Cortex of kidney (tissue), 1 donor: ENCODE measurements at places on chromosomes 2 and 18.

DNA sequence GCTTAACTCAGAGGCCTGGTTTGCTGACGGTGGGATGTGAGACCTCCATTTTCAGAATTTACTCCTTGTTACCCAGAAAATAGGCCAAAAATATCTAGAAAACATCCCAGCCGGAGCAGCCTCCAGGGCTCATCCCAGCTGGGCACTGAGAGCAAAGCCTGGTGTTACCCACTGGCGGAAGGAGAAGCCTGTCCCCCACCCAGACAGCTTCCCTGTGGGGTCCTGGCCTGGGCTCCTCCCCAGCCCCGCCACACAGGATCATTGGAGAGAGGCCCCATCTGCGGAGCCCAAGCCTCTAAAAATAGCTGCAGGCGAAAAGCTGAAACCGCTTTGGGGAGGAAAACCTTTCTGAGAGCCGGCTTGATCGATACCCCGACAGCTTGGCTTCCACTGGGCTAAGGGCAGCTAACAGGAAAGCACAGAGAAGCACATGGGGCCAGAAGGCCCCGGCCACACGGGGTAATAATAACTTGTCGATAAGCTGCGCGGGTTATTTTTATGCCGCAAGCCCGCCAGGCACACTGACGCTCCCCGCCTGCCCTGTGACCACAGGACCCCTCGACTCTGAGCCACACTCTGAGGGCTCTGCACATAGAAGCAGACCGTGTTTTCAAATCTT is 26.9 kb upstream of the FAHD2A start:
- no peak for DNase-seq

DNA sequence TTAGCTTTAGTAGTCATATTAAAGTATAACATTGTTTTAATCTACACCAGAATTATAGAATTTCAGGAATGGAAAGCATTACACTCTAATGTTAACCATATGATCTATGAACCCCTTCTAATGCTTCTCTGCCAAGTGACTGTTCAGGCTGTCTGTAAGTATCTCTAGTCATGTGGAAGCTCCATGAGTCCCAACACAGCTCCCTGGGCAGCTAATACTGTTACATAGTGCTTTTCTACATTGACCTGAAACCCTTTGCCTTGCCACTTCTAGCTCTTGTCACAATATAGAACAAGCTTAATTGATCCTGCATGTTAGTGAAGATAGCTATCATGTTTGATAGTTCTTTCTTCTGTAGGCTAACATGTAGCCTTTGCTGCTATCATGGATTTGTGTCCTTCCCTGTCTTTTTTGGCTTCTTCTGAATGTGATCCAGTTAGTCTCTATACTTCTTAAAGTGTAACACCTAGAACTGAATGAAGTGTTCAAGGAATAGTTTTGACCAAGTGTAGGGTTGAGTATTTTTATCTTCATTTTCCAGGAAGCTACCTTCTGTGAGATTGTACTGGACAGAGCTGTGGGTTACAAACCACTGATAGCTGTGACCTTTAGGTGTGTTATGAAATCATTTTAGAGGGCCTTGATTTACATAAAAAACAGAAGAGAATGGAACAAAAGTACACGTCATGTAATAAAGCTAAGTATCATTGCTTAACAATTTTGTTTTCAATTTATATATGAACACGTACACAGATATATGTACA is 23.7 kb downstream of the BABAM2 start:
- DNase-seq, result no peak

DNA sequence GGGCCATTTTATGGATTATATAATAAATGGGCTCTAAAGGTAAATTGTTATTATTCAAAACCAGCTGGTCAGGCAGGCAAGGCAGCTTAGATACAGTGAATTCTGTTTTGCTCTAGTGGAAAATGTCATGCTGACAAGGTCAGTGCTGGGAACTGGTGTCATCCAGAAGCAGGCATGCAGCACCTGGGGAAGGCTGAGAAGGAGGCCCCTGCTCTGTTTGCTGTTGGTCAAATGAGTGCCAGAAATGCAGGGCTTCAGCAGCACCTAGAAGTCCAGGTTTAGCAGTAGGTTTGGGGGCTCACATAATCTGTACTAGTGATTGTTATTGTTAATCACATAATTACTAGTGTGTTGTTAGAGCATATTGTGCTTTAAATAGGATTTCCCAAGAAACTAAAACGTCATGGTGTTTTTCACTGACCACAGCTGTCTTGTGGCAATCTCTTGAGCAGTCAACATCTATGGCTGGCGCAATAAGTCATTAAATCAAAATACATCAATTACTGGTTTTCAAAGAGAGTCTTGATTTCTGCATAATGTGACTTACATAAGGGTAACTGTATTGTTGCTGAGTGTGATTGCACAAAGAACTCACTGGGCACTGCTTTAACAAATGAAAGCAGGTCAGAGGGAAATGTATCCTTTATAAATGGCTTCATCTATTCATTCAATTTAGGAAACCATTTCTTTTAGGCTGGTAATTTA is 99.1 kb downstream of the MYO3B start:
- no peak for DNase-seq

- no peak for DNase-seq
Observed at GRCh38 chr2:171671867-171672266, 15.4 kb upstream of the DYNC1I2 start.

- no peak for DNase-seq
Observed at GRCh38 chr2:23520256-23520655, 135.3 kb downstream of the KLHL29 start.

GRCh38 chr2:175852879-175853615 is 149.0 kb downstream of the LNPK start:
- DNase-seq, result no peak

DNA sequence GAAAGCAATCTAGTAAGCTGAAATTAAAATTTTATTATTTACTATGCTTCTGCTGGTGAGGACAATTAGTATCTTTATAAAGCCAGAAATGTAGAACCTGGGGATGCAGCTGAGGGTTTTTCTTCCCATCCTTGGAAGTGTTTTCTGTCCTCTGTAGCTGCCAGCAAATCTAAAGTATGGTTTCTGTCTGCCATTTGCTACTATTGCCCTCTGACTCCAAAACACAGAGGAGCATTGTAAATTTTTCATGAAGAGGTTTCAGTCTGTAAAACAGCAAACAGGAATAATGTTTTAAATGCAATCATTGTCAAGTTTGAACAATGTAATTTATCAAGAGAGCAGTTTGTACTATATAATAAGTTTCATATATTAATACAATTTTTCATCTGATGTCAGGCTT is 258.8 kb downstream of the ZNF407 start:
- DNase-seq, result no peak

DNA sequence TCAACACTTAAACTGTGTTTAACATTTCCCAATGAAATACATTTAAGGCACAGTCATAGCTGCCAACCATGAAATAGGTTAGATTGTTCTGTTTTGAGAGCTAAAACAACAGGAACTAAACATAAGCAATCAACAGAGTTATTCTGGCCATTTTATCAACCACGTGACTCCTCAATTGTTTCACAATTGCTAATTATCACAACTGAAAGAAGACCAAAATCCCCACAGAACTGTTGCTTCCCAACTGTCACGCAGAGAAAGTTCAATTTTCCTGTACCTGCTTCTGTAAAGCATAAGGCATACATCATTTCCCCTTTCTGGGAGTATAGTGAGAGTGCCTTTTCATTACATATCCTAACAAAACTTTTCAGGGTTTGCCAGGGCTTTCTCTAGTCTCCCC is 248.6 kb downstream of the EPHA4 start:
- no peak for DNase-seq

DNA sequence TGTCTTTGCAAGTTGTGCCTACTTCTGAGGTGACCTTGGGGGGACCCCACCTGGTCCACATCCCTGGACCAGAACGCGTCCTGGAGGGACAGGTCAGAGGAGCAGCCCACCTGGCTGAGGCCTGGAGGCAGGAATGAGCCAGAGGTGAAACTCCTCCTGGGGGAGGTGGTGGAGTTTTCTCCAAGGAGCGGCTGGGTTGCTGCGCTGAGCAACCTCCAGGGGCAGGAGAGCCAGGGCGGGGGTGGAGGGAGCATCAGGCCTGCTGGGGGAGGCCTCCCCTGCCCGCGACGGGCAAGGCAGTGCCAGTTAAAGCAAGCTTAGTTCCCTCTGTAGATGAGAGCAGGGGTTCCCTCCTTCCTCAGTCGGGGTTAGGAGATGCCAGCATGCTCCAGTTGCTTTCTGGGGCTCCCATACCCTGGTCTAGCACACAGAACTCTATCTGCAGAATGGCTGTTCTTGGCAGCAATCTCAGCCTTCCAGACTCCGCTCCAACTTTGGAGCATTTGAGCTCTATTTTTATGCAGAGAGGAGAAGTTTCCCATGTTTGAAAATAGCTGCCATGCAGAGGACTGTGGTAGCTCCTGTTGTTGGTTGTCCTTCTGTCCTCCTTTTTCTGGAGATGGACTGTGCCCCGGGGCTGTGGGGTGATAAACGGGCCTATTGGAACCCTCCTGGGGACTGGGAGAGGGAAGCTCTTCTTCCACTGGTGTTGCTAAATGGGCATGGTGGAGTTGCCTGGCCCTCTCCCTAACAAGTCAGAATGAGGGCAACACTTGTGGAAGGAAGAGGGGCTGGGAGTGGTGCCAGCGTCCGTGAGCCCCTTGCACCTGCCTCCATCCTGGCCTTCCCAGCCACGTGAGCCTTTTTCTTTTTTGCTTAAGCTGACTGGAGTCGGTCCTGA is 39.1 kb downstream of the B3GNT2 start:
- no peak for DNase-seq

DNA sequence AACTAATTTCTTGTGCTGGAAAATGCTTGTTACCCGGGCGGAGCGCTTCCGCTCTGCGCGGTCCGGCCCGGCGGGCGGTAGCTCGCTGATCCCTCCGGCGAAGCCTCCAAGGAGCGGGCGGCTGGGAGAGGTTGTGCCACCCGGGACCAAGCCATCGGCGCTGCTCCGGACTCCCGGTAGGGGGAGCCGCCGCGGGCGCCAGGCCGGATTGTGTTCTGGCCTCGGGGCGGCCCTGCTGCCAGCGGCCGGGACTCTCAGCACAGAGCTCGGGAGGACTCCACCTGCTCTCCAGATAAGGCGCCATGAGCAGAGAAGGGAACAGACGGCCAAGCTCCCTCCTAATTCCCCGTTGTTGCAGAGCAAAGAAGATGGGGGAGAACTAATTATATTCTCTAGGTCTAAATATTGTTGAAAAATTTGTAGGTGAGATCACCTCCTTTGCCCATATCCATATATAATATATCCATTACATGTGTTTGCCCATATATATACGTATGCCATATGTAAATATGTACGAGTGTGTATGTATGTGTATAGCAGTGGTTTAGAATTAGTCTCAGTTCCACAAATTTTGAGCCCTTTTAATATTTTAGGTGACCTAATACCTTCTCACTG is 13.8 kb upstream of the SATB2 start:
- DNase-seq, result no peak

DNA sequence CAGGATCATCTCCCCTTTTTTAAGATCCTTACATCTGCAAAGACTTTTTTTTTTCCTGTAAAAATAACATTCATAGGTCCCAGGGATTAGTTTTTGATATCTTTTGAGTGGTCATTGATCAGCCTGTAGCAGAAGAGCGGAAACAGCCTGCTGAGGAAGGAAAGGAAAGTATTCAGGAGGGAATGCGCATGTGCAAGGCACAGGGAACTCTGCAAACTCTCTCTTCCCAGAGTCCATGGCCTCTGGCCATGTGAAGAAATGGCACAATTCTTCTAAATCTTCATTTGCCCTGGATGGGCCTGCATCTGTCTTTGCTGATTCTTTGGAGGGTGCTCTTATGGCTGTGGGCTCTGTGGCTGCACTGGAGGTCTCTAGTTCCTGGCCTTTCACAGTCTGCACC is 60.1 kb upstream of the SKOR2 start:
- no peak for DNase-seq

DNA sequence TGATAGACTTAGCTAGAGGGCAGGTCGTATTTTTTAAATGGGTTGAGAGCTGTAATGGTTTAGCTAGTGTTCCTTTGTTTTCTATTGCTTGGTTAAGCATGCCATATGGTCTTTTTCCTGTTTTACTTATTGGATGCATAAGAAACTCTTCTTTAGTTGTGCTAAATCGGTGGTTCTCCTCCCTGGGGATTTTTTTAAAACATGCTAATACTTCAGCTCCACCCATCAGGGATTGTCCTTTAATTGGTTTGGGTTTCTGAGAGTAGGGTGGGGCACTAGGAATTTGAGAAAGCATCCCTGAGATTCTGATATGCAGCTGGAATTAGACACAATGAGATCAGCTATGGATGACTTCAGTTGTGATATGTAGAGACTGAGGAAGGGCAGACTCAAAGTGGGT is 497.2 kb downstream of the THSD7B start:
- no peak for DNase-seq

GRCh38 chr2:232994446-232994845 is 18.6 kb downstream of the NGEF start:
- DNase-seq, result no peak

DNA sequence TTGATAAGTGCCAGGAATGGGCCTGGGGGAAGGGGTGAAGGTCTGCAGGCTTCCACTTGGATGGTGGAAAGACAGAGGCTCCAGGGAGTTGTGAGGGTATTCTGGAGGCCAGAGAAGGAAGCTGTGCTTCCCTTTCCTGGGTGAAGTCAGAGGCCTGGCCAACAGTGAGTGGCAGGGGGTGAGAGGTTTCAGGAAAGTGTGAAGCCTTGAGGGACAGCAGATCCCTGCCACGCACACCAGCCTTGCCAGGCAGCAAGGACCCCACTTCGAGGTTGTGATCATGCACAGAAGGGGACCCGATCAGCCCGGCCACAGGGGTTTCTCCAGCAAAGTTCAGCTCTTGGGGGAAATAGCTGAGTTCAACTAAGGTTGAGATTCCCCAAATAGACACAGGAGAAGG is 66.5 kb downstream of the SMAD7 start:
- DNase-seq, result no peak

DNA sequence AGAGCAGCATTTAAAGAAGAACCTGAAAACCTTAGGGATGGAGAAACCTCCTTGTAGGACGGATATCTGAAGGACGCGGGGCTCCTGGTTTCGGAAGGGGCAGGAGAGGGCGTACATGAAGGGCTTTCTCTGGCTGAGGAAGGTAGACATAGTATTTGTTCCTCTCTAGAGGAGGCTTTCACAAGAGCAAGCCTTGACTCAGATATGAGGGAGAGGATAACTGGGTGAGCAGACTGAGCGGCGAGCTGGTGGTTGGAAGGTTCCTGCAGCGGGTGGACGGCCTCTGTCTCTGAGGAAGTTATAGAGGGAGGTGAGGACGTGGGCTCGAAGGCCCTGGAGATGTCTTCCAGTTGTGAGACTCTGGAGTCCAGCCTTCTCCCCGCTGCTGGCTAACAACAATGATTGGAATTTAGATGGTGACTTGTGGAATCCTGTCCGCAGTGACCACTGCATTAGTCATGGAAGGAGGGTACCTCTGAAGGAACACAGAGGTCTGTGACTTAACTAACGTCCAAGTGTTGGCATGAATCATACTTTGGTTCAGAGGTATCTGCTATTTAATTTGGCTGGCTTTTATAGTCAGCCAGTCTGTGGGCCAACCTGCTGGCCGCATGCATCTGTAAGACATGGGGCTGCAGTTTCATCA is 80.9 kb downstream of the ASAP2 start:
- DNase-seq, result no peak
